Hindlimb muscle (tissue), 1 donor: ENCODE measurements at places on chromosomes 13 and 19. TPM values are rescaled to one million over a fixed set of nuclear protein-coding genes. Genes with fewer than 3 reads are reported as not detected.

JOSD2 gene
- polyA plus RNA-seq: 28.5 TPM

DNA sequence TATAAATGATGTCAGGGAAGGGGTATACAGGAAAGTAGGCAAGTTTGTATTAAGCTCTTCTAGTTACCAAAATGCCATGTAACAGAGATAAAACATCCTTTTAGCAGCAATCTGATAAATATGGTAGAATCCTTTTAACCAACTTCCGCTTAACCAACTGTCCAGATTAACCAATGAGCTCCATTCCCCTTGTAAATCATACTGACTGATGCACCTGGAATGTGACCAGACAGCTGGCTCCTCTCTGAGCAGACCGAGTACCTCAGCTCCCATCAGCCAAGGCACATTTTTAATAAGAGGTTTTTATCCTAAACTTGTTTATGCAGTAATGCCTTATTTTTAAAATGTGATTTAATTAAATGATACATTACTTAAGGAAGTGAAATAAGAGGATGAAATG lies 66.4 kb downstream of the KLF12 start:
- no peak for DNase-seq

DNA sequence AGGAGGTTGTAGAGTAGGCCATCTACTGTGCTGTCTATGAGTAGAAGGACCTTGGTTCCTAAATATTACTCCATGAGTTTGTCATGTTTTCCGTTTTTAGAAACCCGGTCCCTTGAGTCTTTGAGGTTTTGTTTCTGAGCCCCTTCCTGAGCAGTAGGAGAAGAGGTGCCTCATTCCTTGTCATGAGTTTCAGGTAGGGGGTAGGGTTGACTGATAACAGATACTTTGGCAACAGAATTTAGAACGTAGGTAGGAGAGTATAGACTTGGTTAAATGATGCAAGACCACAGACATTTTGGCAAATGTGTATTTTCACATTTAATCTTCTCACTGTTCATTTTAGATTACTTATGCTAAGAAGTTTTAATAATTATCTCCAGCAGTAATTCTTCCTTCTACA lies 24.6 kb downstream of the LMO7 start:
- DNase-seq: no peak

FBN3 gene
- 14.4 TPM for polyA plus RNA-seq

DNA sequence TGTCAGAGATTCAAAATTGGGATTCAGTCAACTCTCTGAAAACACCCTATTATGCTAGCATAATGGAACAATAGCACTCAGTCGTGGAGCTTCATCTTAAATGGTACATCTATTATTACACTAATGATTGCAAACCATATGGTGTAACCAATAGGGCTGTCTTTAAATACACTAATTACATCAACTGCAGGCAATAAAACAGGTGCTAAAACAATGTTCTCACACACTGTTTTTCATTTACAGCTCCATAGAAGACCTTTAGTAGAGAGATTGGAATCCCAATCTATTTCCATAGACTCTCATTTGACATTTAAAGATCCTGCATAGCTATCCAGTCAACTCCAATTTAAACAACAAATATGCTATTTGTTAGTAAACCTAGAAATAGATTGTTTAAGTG lies 1917.4 kb downstream of the OLFM4 start:
- DNase-seq: no peak

DNA sequence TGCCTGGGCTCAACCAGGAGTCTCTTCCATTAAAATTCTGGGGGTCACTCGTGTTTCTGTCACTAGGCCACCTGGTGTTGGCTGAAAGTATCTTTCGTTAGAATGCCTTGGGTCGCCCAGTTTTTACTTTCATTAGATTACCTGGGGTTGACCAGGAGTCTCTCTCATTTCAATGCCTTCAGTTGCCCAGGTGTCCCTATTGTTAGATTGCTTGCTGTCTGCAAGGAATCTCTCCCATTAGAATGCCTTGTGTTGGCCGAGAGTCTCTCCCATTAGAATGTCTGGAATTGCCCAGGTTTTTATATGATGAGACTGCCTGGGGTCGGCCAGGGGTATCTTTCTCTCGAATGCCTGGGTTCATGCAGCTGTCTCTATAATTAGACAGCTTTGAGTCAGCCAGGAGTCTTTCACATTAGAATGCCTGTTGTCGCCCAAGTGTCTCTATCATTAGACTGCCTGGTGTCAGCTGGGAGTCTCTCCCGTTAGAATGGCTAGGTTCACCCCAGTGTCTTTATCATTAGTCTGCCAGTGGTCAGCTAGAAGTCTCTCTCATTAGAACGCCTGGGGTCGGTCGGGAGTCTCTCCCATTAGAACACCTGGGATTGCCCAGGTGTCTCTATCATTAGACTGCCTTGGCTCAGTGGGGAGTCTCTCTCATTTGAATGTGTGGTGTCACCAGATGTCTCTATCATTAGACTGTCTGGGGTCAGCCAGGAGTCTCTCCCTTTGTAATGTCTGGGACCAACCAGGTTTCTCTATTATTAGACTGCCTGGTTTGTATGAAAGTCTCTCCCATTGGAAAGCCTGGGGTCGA lies 1446.8 kb downstream of the UQCRFS1 start:
- DNase-seq: no peak

DNA sequence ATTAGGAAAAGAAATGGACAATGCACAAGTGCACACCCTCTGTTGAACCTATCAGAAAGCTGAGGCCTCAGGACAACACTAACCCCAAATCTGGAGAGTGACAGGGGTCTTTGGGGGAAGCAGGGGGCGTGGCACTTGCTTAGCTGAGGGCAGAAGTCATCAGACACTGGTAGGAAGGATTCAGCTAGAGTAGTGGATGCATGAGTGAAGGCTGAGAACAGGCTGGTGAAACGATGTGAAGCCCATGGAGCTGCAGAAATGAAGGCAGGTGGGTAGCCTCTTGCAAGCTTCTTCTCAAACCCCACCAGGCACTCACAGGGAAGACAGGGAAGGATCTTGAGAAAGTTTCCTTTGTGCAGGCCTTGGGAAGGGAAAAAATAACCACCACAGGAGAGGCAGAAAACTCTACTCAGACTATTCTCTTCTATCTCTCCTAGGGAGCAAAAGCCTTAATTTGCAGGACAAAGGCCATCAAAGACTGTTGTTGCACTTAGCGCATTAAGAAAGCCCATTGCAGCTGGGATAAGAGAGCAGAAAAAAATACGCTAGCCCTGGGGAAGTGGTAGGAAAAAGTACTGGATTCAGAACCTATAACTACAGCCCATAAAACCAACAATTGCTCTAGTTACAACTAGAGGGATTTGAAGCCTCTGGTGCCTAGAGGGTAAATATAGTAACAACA lies 193.3 kb upstream of the ZNF536 start:
- DNase-seq: no peak

DNA sequence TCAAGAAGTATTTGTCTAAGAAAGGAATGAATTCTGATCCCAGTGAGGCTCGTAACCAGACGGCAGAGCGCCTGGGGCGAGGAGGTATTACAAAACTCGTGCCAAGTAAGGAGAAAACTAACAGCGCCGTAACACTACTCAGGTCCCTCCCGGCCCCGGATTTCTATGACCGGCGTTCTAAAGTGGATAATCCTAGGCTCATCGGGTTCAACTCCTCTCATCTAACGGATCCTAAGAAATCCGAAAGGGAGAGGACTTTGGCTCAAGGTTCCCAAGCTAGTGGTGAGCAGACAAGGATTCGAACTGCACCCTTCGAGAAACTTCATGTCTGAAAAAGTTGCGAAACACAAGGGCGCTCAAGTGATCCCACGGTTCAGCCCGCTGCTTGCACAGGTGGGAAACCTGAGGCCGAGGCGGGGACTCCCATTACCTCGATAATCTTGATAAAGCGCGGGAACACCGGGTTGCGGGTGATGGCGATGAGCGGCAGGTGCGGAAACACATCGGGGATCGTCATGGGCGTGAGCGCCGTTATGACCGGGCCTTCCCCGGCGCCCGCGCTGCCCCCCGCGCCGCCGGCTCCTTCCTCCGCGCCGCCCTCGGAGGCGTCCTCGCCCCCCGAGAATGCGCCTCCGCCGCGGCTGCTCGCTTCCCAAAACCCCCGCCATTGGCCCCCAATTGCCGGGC lies 529 bp downstream of the LONP1 start:
- no peak for DNase-seq

DNA sequence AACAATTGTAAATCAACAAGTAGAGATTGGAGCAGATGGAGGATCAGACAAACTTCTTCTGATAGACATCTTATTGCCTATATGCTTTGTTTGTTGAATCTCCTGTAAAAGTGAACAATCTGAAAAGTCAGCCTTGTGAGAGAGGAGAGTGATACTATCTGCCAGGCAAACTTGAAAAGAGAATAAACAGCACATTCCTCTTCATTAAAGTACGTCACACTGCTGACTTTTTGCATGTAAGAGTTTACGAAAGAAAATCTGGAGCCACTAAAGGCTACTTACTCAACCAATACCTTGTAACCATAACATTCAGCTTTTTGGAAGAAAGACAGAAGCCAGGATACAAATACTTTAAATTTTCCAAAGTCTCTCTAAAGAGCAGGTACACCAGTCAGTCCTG lies 42.5 kb downstream of the EDNRB start:
- no peak for DNase-seq

- no peak for DNase-seq
These were observed 3.3 kb upstream of the CLPP start for GRCh38 chr19:6358003-6358402.

GRCh38 chr13:65330287-65330686 lies 1899.8 kb downstream of the PCDH9 start:
- no peak for DNase-seq

GRCh38 chr13:50365408-50366391 lies 350.5 kb downstream of the KCNRG start:
- no peak for DNase-seq

GRCh38 chr13:107865643-107866031 lies 349.7 kb downstream of the LIG4 start:
- DNase-seq: no peak

DNA sequence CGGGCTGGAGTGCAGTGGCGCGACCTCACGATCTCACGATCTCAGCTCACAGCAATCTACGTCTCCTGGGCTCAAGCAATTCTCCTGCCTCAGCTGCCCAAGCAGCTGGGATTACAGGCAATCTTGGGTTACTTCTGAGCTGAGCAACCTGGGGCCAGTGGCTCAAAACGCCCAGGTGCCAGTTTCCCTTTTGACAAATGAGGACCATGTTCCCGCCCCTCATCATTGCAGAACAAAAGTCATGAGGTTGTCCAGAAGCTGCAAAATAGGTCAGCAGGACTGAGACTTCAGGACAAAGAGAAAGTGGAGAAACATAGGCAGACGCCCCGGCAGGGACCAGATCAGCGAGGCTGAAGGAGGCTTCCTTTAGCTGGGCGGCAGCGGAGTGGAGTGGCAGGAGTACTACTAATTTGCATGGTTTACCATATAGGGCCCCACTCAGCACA lies 3.3 kb upstream of the ADGRE5 start:
- no peak for DNase-seq

GRCh38 chr19:3506384-3507340 lies 551 bp downstream of the FZR1 start:
- DNase-seq: peak; percentile 41

- no peak for DNase-seq
These were observed 8.9 kb upstream of the FARP1 start for GRCh38 chr13:98133946-98134345.

GRCh38 chr19:1672769-1673644 lies 20.6 kb upstream of the TCF3 start:
- no peak for DNase-seq

WDR87 gene
- polyA plus RNA-seq: 0.31 TPM

NTN5 gene
- 0.72 TPM for polyA plus RNA-seq

GRCh38 chr19:1698636-1699035 lies 46.2 kb upstream of the TCF3 start:
- no peak for DNase-seq

PCDH20 gene
- polyA plus RNA-seq: 2.3 TPM

- DNase-seq: no peak
These were observed 224.7 kb upstream of the UBL3 start for GRCh38 chr13:30074955-30075614.

- peak; percentile 94 for DNase-seq
These were observed 41.2 kb upstream of the KLF2 start for GRCh38 chr19:16283210-16284061.

- peak; percentile 67 for DNase-seq
These were observed 303.6 kb upstream of the ZNF507 start for GRCh38 chr19:32041681-32042292.

IGFL4 gene
- polyA plus RNA-seq: 5.7 TPM

DNA sequence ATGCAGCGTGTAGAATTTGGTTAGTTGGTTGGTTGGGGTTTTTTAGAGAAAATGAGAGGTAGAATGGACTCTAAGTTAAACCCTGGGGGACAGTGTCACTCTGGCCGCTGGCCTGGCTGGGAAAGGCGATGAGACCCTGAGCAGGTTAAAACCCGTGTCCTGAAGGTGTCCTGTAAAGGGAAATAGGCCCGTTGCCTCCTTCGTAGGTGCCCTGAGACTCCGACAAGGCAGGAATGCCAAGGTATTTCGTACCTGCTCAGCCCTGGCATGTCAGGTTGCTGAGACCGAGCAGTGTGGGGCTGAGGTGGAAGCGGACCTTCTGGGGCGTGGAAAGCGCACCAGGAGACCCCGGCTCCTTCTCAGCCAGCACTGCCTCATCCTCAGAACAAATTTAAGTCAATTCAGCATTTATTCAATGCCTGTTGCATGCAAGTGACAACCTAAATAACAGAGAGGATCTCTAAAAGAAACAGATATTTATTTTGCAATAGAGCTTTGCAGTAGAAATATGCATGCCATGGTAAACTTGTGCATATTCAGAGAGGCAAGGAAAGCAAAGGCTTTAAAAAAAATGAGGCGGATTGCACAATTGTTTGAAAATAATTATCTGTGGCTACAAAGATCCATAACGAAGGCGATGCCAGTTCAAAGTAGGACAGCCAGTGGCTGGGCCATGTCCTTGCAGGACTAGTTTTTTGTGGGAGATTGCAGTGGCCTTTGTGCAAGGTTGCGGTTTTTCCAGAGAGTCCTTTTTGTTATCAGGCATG lies 1.4 kb upstream of the RAB20 start:
- DNase-seq: no peak

DNA sequence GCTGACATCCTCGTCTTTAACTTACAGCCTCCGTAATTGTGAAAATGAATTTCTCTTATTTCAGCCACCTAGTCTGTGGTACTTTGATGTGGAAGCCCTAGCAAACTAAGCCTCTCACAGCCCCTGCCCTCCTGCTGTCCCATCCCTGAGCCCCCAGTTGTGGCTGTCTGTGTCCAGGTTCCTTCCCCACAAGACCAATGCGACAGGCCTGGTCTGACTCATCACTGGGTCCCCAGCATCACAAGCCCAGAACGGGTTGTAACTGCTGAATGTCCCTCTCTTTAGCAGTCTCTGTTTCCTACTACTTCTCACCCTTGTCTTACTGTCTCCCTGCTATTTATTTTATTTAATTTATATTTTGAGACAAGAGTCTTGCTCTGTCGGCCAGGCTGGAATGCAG lies 5.7 kb downstream of the POU2F2 start:
- no peak for DNase-seq

CASP14 gene
- polyA plus RNA-seq: 0.31 TPM

DNA sequence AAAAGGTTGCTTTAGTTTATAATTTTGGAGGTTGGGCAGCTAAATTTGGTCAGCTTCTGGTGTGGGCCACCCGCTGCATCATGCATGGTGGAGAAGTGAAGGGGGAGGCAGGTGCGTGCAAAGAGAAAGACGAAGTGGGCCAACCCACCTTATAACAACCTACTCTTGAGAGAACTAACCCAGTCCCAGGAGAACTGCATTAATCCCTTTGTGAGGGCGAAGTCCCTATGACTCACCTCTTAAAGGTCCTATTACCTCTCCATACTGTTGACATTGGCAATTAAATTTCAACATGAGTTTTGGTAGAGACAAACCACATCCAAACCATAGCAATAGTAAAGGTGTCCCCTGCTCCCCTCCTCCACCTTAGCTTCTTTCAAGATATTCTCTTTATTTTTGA lies 7.7 kb upstream of the FGF9 start:
- no peak for DNase-seq
